ENCODE measurements at places on chromosomes 5 and 9. TPM values are rescaled to one million over a fixed set of nuclear protein-coding genes. Genes with fewer than 3 reads are reported as not detected.
A peak's percentile ranks its signal among the peaks of the same experiment; 100 is the strongest.

The LCNL1 gene
- total RNA-seq, result not detected

- H3K36me3 ChIP-seq, result no peaks in the 10 kb centered on the region
- no peaks in the 10 kb centered on the region for H3K27me3 ChIP-seq
- H3K4me3 ChIP-seq, result no peak overlapping the region
Observed at GRCh38 chr5:126855266-126855665, 78.3 kb downstream of the LMNB1 start.

GRCh38 chr9:108039493-108039892 lies 549.9 kb upstream of the KLF4 start:
- no peak overlapping the region for H3K4me3 ChIP-seq
- DNase-seq, result peak; percentile 67
- peaks cover 41% of the 10 kb centered on the region for H3K4me1 ChIP-seq
- H3K36me3 ChIP-seq, result no peaks in the 10 kb centered on the region
- peak overlapping the region; percentile 94 for H3K27ac ChIP-seq

- no peaks in the 10 kb centered on the region for H3K4me1 ChIP-seq
- no peaks in the 10 kb centered on the region for H3K27me3 ChIP-seq
- H3K27ac ChIP-seq, result no peak overlapping the region
- no peaks in the 10 kb centered on the region for H3K36me3 ChIP-seq
- no peak for DNase-seq
Observed at GRCh38 chr9:122200960-122201595, 27.7 kb downstream of the LHX6 start.

The NKD2 gene
- 6.7 TPM for total RNA-seq
